ENCODE measurements at places on chromosomes 13 and 19. TPM values are rescaled to one million over a fixed set of nuclear protein-coding genes. Genes with fewer than 3 reads are reported as not detected.

The FUT1 gene
- total RNA-seq, result 5.1 TPM

The GJB6 gene
- not detected for total RNA-seq

The HIPK4 gene
- not detected for total RNA-seq

The ZIC2 gene
- 52.4 TPM for total RNA-seq

The SIAH3 gene
- not detected for total RNA-seq

The SLITRK6 gene
- total RNA-seq, result 0.75 TPM

The ZNF582 gene
- 2.5 TPM for total RNA-seq

The TMEM59L gene
- 1.4 TPM for total RNA-seq

The ZNF101 gene
- 22.6 TPM for total RNA-seq

The ZNF534 gene
- total RNA-seq, result 0.62 TPM

The ZNF766 gene
- 66.1 TPM for total RNA-seq

- no peak for DNase-seq
Measured at GRCh38 chr13:114002771-114003321, 29.0 kb upstream of the C13orf46 start.

GRCh38 chr13:33541456-33541855 is 255.9 kb upstream of the STARD13 start:
- DNase-seq, result no peak

GRCh38 chr13:52849291-52850071 is 1.0 kb upstream of the PCDH8 start:
- DNase-seq, result peak; percentile 40

DNA sequence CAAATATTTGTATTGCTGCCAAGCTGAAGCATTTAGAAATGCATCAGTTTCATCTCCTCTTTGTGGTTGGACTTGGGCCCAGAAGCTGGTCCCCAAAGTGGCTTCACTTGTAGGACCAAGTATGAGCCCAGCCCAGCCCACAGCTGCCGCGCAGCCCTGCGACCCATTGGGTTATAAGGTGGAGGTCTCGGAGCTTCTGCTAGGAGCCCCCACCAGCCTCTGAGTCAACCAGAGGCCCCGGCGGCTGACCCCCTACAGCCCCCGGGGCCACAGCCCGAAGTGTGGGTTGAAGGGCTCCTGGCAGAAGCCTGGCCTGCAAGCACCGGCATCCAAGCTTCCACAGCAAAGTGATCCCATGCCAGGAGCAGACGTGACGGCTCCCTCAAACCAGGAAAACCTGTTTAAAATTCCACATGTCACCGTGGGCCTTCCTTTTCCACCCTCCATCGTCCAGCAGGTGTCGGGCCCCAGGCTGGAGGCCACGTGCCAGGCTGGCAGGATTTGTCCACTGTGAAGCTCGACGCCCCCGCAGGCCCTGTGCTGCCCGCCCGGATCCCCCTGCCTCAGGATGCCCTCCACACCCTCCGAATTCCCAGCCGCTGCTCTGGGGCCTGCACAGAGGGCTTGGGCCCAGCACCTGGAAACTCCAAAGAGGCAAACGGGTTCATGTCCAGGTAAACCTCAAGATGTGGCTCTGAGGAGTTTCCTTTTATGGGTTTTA is 54.7 kb downstream of the C13orf46 start:
- DNase-seq, result no peak

- DNase-seq, result no peak
Measured at GRCh38 chr19:23410155-23410554, 14.9 kb upstream of the ZNF91 start.

- no peak for DNase-seq
Measured at GRCh38 chr13:26562512-26562890, 5.0 kb downstream of the WASF3 start.

DNA sequence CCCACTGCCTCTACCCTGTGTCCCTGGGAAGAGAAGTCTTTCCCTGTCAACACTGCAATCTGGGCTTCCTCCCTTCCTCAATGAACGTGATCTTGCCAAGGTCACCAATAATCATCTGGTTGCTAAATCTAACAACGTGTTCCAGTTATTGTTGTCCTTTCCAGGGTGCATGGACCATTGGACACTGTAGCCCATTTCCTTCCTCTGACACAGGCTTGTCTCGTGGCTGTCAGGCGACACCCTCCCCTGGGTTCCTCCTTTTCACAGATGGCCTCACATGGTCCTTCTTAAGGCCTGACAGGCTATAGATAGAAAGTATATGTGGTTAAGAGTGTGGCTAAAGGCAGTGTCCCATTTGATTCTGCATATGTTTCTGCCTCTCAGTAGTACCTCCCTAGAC is 67.7 kb upstream of the STARD13 start:
- no peak for DNase-seq

- DNase-seq, result no peak
Measured at GRCh38 chr13:31321457-31321856, 121.7 kb downstream of the B3GLCT start.

- DNase-seq, result no peak
Measured at GRCh38 chr13:31100721-31101120, 61.0 kb downstream of the HSPH1 start.

GRCh38 chr19:51351266-51351990 is 9.5 kb upstream of the VSIG10L start:
- no peak for DNase-seq

DNA sequence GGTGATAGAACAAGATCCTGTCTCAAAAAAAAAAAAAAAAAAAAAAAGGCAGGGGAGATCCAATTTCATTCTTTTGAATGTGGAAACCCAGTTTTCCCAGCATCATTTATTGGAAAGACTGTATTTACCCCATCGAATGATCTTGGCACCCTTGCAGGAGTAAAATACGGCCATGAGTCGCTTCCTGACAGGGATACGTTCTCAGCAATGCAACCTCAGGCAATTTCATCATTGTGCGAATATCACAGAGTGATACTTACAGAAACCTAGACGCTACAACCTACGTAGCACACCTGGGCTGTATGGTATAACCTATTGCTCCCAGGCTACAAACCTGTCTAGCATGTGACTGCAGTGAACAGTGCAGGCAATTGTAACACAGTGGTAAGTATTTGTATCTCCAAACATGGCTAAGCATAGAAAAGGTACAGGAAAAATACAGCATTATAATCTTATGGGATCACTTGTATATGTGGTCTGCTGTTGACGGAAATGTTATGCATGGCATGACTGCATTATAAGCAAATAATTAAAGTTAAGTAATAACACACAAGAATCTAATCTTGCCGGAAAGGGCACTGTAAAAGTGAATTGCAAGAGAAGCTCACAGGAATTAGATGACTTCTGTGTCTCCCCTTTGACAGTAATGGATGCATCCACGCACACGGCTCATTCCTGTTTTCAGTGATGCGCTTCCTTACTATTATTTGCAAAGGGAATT is 24.1 kb downstream of the RFX2 start:
- no peak for DNase-seq

DNA sequence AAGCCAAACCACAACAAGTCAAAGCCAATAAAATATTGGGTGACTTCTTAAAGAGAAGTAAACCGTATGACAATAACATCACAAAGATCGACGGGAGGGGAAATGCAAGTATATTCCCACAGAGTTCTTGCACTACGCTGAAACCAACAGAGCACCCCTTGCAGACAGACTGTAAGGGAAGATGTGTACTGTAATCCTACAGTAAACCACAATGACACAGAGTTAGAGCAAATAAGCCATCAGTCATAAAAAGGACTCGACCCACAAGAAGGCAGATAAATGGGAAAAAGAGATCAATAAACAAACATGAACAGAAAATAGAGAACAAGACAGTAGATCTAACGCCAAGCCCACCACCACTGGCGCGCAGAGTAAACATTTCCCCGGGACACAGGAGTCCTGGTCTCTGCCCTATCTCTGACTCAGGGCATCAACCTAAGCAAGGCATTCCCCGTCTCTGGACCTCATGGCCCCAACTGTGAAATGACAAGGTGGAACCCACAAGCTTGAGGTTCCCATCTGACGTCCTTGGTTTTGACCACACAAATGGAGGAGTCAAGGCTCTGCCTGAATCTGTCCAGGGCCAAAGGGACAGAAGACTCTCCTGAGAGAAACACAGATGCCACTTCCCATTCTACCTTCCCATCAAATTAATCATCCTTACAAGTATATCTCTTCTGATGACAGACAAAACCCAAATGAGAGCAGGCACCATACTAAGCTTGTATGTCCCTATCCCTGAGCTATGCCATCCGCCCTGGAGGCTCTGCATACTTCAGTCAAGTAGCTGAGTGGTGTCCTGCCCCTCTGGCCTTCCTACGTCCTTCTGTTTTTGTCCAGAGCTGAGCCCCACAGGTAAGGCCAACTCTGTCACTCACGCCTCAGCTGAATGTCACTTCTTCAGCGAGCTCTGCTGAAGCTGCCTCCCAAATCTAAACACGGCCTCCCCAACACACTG is 15.0 kb downstream of the SAFB2 start:
- no peak for DNase-seq

GRCh38 chr13:45231722-45232121 is 30.9 kb upstream of the KCTD4 start:
- no peak for DNase-seq

GRCh38 chr19:44845612-44846454 is at the start of gene NECTIN2:
TSS of gene NECTIN2 (plus strand) at chr19:44846297. CDS start at chr19:44846526, 229 bp downstream.
- peak; percentile 99 for DNase-seq

DNA sequence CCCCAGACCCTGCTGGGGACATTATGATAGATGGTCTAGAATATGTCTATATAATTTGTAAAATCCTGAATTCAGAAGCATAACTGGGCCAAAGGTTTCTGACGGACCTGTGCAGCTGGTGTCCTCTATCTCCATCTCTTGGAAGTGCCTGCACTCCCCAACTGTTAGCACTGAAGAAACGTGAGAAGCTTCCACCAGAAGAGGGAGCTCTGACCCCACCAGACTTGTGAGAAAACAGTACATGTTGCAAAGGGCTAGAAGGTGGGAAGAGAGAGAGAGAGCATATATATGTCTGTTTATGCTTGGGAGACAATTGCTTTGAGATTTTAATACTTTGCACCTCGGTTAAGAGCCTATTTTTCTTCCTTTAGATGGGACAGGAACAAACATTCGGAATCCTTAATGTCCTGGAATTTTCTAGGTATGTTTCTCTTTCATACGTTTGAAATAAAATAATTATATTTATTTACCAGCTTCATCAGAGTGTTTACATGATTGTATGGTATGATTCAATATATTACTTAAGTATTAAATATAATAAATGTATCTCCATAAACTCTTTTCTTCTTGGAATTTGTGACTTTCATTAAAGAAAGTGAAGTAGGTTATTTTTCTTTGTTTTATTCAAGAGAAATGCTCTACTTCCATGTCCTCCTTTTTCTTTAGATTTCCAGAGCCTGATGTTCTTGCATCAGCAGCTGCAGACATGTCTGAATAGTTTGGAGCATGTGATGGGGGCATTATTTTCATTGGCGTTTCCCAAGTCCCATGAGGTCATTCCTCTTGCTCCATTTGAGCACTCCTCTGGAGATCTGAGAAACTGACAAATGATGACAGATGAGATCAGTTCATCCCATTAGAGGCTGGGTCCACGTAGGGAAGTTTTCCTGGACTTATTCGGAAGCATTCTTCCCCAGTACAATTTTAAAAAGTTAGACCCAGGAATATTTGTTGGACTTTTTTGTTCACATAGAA is 202.9 kb downstream of the ATP8A2 start:
- DNase-seq, result peak; percentile 92

DNA sequence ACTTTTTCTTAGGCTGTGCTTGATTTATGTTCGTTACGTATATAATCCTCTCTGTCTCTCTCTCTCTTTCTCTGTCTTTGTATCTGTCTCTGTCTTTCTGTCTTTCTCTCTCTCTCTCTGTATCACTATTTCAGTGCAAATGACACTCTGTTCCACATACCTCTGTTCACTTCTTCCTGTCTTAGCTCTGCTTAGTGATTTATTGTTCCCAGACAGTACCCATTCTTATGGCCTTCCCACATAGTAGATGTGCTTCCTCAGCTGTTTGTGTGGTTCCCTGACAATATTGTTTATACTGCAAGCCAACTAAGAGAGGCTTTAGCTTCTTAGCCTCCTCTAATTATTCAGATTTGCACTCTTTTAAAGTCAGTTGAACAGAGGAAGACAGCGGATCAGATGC is 1244.2 kb downstream of the DIAPH3 start:
- DNase-seq, result no peak

GRCh38 chr13:32262165-32262564 is 53.0 kb downstream of the ZAR1L start:
- no peak for DNase-seq

DNA sequence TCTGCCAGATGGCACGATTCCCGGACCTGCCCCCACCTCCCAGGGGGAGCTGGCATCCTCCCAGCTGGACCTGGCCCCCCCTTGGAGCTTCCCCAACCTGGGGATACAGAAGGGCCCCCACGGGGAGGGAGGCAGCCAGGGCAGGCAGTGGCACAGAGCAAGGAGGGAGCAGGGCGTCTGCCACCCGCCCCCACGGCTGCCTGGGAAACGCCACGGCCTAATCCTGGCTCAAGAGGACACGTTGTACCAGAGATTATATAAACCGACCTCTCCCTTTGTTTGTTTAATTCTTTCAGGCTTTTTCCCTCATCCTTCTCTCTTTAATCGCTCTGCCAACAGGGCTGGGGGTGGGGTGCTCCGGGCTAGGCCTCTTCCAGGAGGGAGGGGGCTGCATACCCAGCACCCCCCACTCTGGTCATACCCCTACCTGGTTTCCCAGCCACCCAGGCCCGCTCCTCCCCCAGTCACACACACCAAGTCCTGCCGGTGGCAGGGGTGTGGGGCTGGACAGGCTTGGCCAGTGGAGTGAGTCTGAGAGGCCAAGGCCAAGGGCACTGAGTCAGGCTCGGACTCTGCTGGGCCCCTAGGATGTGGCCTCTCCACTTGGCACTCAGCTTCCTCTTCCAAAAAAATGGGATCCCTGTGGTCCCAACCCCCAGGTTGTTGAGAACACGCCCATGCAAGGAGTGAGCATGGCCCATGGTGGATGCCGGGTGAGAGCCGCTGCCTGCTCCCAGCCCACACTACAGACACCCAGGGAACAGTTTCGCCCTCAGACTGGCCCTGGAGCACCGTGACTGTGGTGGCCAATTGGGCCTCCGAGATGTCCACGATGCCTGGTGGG is 29.5 kb upstream of the NFIC start:
- DNase-seq, result no peak

GRCh38 chr13:33554919-33555791 is 262.8 kb upstream of the RFC3 start:
- peak; percentile 14 for DNase-seq

DNA sequence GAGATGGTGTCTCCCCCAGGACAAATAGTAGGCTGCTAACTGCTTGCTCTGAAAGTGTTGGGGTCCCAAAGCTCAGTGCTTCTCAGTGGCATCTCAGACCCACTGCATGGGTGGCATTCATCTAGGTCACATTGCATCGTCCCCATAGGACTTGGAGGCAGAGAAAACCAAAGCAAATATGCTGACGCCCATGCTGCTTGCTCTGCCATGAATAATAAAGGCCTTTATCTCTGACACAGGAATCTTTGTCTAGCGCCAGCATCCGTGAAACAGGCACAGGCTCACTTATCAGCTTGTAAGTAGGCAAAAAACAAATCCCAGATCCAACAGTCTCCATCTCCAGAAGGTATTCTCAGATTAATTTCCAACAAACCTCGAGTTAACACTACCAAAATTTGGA is 18.9 kb upstream of the IPO5 start:
- peak; percentile 28 for DNase-seq

- DNase-seq, result no peak
Measured at GRCh38 chr13:40387775-40388174, 278.7 kb downstream of the FOXO1 start.

All from neural progenitor cell (in vitro differentiated cells).